ENCODE measurements at places on chromosomes 5 and 9. TPM values are rescaled to one million over a fixed set of nuclear protein-coding genes. Genes with fewer than 3 reads are reported as not detected.

CAVIN4 gene
- total RNA-seq: 0.33 TPM

HIGD2A gene
- total RNA-seq: 131 TPM

TRIM36 gene
- 0.76 TPM for total RNA-seq

APC gene
- total RNA-seq: 23.5 TPM

CTSV gene
- 3.7 TPM for total RNA-seq

LNPEP gene
- 25.2 TPM for total RNA-seq

HTR4 gene
- total RNA-seq: not detected

ADRB2 gene
- total RNA-seq: 1.3 TPM

PDE8B gene
- not detected for total RNA-seq

SGTB gene
- total RNA-seq: 5.9 TPM

GARIN3 gene
- not detected for total RNA-seq

NUTM2F gene
- total RNA-seq: not detected

RABGAP1 gene
- 5.7 TPM for total RNA-seq

GABRA1 gene
- total RNA-seq: not detected

LHX6 gene
- total RNA-seq: under 0.01 TPM

IFNA14 gene
- total RNA-seq: not detected

SPZ1 gene
- not detected for total RNA-seq

All from mesangial cell (primary cell).